ENCODE measurements at places on chromosomes 12 and 14.
A peak's percentile ranks its signal among the peaks of the same experiment; 100 is the strongest.

- no peak for DNase-seq
These were observed 11.8 kb downstream of the P2RX7 start for GRCh38 chr12:121144416-121144914.

DNA sequence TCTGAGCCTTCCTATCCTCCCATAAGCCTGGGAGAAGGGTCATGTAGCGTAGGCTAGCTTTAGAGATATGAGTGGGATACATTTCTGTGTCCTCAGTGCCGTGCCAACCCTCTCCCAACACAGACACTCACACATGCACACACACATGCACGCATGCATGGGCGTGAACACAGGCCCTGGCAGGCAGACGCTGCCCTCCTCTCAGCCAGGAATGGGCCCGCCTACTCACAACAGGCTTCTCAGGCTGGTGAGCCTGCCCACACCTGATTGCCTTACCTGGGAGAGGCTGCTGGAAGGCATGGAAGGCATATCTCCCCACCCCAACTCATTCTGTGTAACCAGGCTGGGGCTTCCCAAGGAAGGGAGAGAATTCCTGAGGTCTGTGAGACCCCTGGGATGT, 12.8 kb upstream of the ACVR1B start:
- DNase-seq = no peak

- DNase-seq = no peak
These were observed 1.1 kb upstream of the TM9SF1 start for GRCh38 chr14:24196071-24197055.

- no peak for DNase-seq
These were observed 35.2 kb upstream of the IFT81 start for GRCh38 chr12:110088936-110089335.

GRCh38 chr12:42490261-42490842, 99.2 kb downstream of the PRICKLE1 start:
- no peak for DNase-seq

- peak; percentile 29 for DNase-seq
These were observed 510 bp downstream of the ARID2 start for GRCh38 chr12:45730084-45730347.

- peak; percentile 75 for DNase-seq
These were observed 375.3 kb downstream of the C12orf75 start for GRCh38 chr12:105705765-105706164.

DNA sequence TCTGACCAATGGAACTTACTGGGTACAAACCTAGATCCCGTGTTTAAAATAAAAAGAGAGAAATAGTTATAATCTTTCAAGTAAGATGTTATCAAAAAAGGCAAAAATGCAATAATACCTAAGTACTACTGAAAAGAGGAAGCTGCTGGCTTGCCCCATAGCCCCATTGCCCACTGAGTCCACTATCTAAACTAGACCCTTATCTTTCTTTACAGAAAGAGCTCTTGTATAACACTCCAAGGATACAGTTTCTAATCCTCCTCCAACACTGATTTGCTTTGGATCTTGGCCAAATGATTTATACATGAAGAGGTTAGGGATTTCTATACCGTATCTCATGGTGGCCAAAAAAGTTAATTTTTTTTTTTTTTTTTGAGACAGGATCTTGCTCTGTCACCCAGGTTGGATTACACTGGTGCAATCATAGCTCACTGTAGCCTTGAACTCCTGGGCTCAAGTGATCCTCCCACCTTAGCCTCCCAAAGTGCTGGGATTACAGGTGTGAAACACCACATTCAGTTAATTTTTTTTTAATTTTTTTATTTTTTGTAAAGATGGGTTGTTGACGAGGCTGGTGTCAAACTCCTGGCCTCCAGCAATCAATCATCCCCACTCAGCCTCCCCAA, 2.6 kb downstream of the GXYLT1 start:
- no peak for DNase-seq

- no peak for DNase-seq
These were observed 60.6 kb downstream of the FBXL14 start for GRCh38 chr12:1533602-1534304.

DNA sequence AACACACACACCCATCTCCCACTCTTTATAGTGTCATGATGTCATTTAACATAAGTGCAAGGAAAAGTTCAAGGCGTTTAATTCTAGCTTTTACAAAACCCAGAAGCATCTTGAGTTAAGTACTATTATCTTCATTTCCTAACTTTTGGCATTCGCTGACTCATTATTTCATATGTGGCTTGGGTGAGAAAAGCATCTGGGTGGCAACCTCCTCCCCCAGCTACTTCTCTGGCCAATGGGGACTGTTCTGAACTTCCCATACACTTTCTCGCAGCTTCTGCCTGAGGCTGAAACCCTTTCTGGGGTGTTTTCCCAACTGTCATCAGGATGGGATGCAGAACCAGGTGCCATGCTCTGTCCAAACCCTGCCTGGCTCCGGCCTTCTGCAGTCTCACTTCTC, 2.8 kb upstream of the MARK3 start:
- DNase-seq = no peak

DNA sequence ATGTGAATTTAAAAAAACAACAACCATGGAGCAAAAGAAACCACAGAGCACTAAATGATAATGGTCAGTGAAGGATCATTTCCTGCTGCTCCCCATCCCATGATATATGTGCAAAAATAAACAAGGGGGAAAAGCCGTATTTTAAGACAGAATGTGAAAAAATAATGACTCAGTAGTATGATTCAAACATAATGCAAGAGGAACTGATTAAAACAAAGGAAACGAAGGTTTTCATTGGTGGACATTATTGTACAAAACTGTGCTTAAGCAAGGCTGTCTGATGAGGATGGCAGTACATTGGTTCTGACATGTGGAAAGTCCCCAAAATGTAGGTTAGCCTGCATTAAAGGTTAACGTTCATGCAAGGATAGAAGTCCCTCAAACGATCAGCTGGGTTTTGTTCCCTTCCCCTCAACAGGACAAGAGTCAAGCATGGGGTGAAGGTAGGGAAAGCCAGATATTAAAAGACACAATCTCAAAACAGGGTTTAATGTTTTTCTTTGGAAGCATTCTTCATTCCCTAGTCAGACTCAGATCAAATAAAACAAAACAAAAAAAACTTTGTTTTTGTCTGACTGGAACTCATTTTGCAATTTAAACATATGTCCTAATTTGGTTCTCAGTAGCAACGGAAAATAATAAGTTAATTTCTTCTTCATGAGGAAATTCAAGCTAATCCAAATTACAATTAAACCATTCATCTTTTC, 26.3 kb upstream of the PTGDR start:
- DNase-seq = no peak

- no peak for DNase-seq
These were observed 1.4 kb upstream of the ARID2 start for GRCh38 chr12:45727980-45728629.

- no peak for DNase-seq
These were observed 82.0 kb downstream of the CATSPERB start for GRCh38 chr14:91649930-91650329.

- no peak for DNase-seq
These were observed 26.7 kb downstream of the NTN4 start for GRCh38 chr12:95763809-95764253.

- no peak for DNase-seq
These were observed 4.2 kb downstream of the ACYP1 start for GRCh38 chr14:75059642-75060041.

DNA sequence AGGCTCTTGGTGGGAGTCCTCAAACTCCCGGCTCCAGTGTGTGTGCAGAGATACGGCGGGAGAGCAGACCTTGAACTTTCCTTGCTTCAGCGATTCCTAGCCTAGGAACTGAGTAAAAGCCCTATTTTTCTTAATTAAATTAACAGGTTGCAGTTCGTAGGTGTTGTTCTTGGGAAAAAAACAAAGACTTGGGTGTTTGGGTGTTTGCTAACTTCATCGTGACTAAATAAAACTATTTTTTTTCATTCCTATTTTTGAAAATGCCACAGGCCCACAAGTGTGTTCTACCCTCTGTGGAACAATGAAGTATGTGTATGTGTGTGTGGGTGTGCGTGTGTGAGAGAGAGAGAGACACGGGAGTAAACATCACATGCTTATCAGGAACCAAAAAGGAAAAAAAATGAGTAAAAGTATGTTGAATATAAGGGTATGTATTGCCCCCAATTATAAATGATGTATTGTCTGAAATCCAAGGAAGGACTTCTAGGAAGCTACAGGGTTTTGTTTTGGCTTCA, 651 bp downstream of the TMEM117 start:
- DNase-seq = no peak
